Testis (tissue), 5 donors: ENCODE measurements at places on chromosomes 12 and 14. TPM values are rescaled to one million over a fixed set of nuclear protein-coding genes. Genes with fewer than 3 reads are reported as not detected.

Gene C12orf54
- total RNA-seq = 77.1 TPM

Gene POTEG
- total RNA-seq = 88.6 TPM

DNA sequence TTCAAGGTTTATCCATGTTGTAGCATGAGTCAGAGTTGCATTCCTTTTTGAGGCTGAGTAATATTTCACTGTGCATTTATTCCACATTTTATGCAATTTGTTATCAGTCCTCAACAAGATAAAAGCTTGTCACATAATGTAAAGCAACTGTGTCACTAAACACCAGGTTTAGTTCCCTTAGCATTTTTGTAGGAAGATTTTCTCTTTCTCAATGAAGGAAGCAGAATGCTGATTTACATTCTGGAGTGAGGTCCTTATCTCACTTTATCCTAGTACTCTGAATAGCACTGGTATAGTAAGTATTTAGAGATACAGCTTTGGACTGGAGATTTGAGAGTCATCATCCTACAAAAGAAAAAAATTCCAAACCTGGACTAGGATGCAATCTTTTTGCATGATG, 9.8 kb upstream of the EXD2 start:
- no peak overlapping the region for H3K27ac ChIP-seq
- no peaks in the 10 kb centered on the region for H3K4me1 ChIP-seq
- DNase-seq = no peak
- no peaks in the 10 kb centered on the region for H3K36me3 ChIP-seq
- no peak overlapping the region for H3K4me3 ChIP-seq

DNA sequence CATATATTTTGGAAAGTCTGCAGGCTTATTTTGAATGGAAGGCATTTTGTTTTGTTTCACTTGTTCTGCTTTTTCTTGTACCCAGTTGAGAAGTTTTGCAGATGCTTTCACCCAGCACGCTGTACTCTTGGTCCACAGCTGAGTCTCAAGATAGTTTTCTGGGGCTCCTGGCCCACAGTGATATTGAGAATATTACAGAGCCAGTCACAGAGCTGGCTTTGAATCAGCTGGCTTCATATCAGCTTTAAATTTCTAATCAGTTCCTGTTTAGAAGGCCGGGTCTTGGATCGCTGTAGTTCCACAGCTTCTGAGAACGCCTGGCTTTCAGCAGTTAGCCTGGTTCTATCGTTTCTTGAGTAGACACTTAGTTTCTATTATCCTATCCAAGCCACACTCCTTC, 32.5 kb upstream of the PARP11 start:
- no peaks in the 10 kb centered on the region for H3K27me3 ChIP-seq
- H3K27ac ChIP-seq = no peak overlapping the region
- DNase-seq = no peak
- no peaks in the 10 kb centered on the region for H3K36me3 ChIP-seq

Gene CIROP
- total RNA-seq = not detected

Gene AQP6
- 1.7 TPM for total RNA-seq

GRCh38 chr12:4763549-4763948, 43.3 kb downstream of the GALNT8 start:
- H3K36me3 ChIP-seq = no peaks in the 10 kb centered on the region
- peak; percentile 85 for DNase-seq
- no peaks in the 10 kb centered on the region for H3K4me1 ChIP-seq
- H3K27ac ChIP-seq = no peak overlapping the region
- no peaks in the 10 kb centered on the region for H3K27me3 ChIP-seq

- H3K4me3 ChIP-seq = no peak overlapping the region
- no peaks in the 10 kb centered on the region for H3K27me3 ChIP-seq
- no peak overlapping the region for H3K27ac ChIP-seq
- H3K36me3 ChIP-seq = no peaks in the 10 kb centered on the region
- DNase-seq = no peak
Measured at GRCh38 chr12:79698966-79699365, 8.2 kb upstream of the PAWR start.
